ENCODE measurements at places on chromosomes 2 and 18.
A peak's percentile ranks its signal among the peaks of the same experiment; 100 is the strongest.

GRCh38 chr2:27219091-27219490, 1.9 kb downstream of the CAD start:
- no peak for DNase-seq

GRCh38 chr18:36160959-36161371, 26.3 kb upstream of the MOCOS start:
- DNase-seq = no peak

- peak; percentile 69 for DNase-seq
Measured at GRCh38 chr2:98460573-98461497, 16.2 kb downstream of the INPP4A start.

DNA sequence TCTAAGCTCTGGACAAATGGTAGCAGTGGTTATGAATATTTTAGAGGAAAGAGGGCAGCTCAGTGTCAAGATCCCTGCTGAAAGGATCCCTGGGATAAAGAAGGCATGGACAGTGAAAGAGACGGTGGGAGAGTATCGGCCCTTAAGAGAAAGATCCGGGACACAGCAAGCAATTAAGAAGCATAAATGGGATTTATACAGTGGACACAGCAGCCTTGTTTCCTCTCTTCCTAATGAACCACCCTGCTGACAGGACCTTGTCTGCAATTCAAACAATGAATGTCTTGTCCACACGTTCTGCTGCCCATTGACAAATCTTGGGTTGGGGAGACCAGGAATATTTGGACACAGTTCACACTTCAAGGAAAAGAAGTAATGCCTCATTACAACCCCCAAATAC, 16.5 kb downstream of the CPLX4 start:
- no peak for DNase-seq

DNA sequence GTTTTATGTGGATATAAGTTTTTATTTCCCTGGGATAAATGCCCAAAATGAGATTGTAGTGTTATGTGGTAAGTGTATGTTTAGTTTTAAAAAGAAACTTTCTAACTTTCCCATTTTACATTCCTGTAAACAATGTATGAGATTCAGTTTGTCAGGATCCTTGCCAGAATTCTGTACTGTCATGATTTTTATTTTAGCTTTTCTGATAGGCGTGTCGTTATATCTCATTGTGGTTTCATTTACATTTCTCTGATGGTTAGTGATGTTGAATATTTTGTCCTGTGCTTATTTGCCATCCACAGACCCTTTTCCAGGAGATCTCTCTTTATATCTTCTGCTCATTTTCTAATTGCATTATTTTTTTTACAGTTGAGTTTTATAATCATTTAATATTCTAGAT, 245.6 kb upstream of the CDH2 start:
- no peak for DNase-seq

- DNase-seq = no peak
Measured at GRCh38 chr2:130818809-130819208, 17.9 kb upstream of the ARHGEF4 start.

- peak; percentile 0 for DNase-seq
Measured at GRCh38 chr18:53944721-53945120, 279.7 kb downstream of the MBD2 start.

- no peak for DNase-seq
Measured at GRCh38 chr2:5465859-5466258, 226.3 kb upstream of the SOX11 start.

- DNase-seq = peak; percentile 15
Measured at GRCh38 chr18:49055754-49056172, 105.0 kb upstream of the SMAD7 start.

GRCh38 chr2:180046202-180046601, 39.1 kb upstream of the CWC22 start:
- no peak for DNase-seq

DNA sequence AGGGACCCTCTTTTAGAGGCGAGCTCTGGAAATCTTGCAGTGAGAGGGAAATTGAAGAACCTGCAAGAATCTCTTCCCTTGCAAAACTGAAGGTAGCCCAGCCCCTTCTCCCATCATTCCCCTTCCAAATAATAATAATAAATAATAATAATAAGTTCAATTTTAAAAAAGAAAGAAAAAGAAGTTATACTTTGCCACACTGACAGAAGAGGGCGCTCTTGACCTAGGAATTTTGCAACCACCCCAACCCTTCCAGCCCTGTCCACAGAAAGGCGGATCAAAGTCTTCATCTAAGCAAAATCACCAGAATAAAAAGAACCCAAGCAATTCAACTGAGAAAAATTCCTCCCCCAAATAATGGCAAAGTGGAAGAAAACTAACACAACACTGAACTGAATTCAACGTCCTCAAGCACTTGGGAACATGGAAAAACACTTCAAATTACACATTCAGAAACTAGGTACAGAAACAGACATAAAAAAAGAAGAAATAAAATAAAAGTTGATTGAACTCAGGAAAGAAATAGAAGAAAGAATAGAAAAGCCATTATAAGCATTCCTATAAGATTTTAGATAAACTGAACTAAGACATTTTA, 98.9 kb upstream of the GLS start:
- DNase-seq = peak; percentile 60

- no peak for DNase-seq
Measured at GRCh38 chr2:217789736-217790181, 213.0 kb downstream of the TNS1 start.

- no peak for DNase-seq
Measured at GRCh38 chr2:107362993-107363392, 463.7 kb upstream of the RGPD4 start.

GRCh38 chr2:152638056-152638455, 79.2 kb downstream of the PRPF40A start:
- DNase-seq = no peak

DNA sequence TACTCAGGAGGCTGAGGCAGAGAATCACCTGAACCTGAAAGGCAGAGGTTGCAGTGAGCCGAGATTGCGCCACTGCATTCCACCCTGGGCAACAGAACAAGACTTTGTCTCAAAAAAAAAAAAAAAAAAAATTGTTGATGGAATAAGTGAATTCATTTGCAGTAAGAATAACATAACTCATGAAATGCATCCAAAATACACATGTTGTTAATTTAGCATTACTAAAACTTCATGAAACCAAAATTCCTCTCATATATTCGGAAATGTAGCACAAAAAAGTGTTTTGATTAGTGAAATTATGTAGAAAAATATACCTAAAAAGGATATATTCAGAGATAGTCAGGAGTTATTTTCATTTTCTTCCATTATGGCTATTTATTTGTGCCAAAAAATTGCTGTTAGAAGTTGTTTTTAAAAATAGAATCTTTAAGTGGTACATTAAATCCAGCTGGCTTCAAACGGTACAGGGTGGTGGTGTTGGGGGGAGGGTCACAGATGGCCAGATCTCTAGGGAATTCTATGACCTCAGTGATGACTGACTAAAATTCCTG, 78.2 kb upstream of the UGP2 start:
- DNase-seq = no peak

GRCh38 chr2:128282976-128283810, 35.5 kb downstream of the HS6ST1 start:
- no peak for DNase-seq

All from CD4-positive, alpha-beta T cell treated with Interleukin-12 subunit alpha and Interleukin-12 subunit beta, for 1 hour (primary cell).